ENCODE measurements at places on chromosomes 6 and 20.

DNA sequence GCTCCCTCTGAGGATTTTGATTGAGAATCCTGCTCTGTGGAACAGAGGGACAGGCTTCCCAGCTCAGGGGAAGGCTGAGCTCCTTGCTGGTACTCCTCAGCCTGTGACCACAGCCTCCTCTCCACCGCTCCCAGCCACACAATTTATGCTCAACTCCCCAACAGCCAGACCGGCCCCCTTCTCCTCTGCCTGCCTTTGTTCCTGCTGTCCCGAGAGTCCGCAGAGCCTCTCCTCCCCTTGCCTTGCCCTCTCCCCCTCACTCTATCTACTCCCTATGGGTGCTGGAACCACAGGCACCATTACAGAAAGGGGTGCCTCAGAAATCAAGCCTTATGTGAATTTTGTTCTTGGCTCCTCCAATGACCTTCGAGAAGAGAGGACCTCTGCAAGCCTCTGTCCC, 15.9 kb downstream of the MAP1LC3A start:
- DNase-seq, result no peak

DNA sequence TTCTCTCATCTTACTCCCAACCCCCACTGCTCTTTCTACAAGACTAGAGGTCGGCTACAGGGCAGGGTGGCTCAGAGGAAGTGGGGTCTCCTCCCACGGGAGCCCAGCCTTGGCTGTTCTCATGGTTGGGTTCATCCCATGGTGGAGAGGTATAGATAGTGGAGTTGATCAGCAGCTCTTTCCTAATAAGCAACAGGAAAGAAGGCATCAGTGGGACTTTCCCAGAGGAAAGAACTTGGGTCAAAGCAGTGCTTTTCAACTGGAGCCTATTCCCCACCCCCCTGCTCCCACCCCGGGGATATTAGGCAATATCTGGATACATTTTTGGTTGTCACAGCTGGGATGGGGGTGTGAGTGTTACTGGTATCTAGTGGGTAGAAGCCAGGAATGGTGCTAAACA, 200.9 kb downstream of the NFATC2 start:
- no peak for DNase-seq

DNA sequence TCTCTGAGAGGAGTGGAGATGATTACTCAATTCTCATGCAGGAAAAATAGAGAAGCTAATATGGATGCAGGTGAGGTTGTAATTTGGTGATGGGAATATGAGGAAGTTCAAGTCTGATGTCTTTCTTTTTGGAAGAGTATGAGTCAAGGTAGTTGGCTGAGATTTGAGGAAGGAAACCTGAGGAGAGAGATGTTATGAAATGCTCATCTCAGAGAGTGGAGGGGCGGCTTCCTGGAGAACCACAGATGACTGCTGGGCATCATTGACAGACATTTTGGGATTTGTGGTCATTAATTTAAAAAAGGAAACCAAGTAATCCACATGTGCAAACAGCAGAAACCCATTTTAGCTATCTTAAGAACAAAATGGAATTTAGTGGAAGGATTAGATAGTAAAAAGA, 72.5 kb upstream of the UST start:
- no peak for DNase-seq

GRCh38 chr20:56171087-56172012, 77.2 kb upstream of the MC3R start:
- DNase-seq, result no peak

DNA sequence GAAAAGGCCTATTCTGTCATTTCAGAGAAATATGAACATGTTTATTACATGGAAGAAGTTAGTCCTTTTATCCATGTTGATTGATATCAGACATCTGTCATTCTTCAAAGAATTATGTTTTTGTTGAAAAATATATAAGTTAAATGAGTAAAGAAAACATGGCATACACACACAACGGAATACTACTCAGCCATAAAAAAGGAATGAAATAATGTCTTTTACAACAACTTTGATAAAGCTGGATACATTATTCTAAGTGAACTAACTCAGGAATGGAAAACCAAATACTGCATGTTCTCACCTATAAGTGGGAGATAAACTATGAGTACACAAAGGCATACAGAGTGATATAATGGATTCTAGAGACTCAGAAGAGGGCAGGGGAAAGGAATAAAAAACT, 9.3 kb downstream of the FKBP5 start:
- DNase-seq, result no peak

GRCh38 chr20:34374209-34374760, 11.2 kb downstream of the ITCH start:
- no peak for DNase-seq

GRCh38 chr6:32133786-32134185, 3.7 kb upstream of the FKBPL start:
- DNase-seq, result no peak

DNA sequence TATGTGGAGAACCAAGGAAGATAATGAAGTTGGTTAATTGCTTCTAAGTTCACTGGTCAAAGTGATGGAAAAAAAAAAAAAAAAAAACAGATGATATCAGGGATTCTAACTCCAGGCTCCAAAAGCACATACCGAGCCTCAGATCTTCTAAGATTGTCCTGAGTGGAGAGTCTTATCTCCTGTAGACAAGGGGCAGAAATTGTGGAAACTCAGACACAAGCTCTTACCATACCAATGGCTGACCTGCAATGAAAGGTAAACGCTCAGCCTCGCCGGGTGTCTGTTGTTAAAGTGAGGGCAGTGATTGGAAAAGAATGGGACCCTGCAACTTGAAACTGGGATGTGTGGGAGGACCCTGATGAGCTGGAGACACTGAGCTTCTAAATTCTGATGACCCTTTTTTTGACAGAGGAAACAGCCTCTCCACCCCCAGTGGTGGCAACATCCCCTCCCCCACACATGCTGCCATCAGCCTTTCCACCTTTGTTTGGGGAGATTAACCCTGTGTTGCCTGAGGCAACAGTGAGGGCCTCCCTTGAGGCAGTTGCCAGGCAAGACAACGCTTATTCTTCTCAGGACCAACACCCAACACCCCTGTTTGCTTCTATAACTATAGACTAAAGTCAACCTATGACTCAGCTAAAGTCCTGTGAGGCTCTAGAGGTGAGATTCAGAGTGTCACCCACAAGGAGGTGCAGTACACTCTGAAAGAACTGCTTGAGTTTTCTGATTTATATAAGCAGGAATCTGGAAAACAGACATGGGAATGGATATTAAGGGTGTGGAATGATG, 154.0 kb downstream of the THBS2 start:
- DNase-seq, result no peak

DNA sequence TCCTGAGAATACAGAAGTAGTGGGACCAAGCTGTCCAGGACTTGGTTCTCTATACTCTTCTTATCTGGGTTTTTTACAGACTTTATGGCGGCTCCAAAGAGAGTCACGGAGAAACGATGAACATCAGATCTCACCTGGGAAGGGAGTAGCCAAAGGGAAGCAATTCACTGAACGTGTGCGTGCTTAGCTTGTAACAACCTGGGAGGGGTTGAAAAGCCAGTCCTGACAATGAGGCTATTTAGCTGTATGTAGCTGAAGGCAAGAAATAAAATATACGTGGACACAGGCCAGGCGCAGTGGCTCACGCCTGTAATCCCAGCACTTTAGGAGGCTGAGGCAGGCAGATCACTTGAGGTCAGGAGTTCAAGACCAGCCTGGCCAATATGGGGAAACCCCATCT, 18.2 kb upstream of the RBL1 start:
- DNase-seq, result no peak

- DNase-seq, result no peak
Measured at GRCh38 chr6:18330548-18331081, 56.5 kb upstream of the RNF144B start.

DNA sequence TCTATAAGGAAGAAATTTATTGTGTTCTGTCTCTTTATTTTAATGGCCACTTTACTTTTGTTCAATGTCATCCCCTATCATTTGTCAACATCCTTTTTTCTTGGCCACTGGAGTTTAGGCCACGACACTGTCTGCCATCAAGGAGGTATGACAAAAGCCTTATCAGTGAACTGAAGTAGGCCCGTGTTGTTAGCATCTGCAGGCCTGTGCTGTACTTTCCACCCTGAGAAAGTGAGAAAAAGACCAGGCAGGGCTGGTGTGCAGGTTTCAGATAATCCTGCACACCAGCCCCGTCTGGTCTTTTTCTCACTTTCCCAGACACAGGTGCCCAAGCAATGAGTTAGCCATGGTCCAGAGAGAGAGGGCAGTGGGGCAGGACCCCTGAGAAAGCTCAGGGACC, 57.6 kb downstream of the GOPC start:
- no peak for DNase-seq

GRCh38 chr6:127192911-127193541, 73.6 kb upstream of the RNF146 start:
- no peak for DNase-seq

Data from T-helper 2 cell treated with Interferon-gamma antibody and Interleukin-4, amounts not matched to agents 5 μg/mL and 100 μg/mL, for 36 hours (primary cell).